ENCODE measurements at places on chromosomes 13 and 19.

GRCh38 chr19:517721-518597, 10.7 kb downstream of the TPGS1 start:
- DNase-seq = no peak

DNA sequence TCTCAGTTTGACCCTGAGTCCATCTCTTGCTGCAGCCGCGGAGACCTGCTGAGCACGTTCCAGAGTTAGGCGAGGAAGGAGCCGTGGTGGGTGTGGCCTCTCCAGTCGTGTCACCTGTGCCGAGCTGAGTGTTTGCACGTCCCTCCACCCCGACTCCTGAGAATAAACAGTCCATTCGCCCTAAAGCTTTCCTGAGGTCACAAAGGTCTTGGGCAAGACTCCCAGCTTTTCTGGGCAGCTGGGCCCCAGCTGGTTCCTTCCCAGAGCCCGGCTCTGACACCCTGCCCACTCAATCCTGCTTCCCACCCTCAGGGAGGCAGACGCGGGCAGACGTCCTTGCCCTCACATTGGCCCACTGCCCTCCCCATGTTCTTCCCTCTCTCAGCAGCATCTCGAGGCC, 142.2 kb downstream of the KCTD15 start:
- no peak for DNase-seq

GRCh38 chr19:31378404-31378803, 29.2 kb upstream of the TSHZ3 start:
- no peak for DNase-seq

DNA sequence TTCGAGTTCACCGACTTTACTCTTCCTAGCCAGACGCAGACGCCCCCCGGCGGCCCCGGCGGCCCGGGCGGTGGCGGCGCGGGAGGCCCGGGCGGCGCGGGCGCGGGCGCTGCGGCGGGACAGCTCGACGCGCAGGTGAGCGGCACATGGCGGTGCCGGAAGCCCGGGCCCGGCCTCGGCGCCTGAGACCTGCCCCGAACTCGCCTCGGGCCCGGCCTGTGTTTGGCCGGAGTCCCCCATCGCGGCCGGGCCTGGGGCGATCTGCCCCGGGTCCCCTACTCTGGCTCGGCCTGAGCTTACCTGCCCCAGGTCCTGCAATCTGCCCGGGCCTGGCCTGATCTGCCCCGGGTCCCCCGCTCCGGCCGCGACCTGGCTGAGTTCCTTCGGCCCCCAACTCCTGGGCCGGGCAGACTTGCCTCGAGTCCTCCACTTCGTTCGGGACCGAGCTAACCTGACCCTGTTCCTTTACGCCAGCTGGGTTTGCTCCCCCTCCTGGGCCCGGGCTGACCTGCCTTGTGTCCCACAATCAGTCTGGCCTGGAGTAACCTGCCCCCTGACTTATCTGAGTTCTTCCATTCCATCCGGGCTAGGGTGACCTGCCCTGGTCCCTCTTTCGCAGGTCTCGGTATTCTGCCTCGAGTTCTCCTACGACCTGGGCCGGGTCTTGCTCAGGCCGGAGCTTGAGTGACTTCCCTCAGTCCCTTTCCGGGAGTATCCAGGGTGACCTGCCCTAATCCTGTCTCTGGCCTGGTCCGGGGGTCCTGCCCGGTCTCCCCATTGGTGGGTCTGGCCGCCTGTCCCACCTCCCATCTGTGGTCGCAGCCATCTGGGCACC, 764 bp downstream of the UPF1 start:
- no peak for DNase-seq

GRCh38 chr13:50871405-50871804, 27.9 kb upstream of the DLEU7 start:
- no peak for DNase-seq

- no peak for DNase-seq
Observed at GRCh38 chr13:39272994-39273393, 234.7 kb downstream of the NHLRC3 start.

DNA sequence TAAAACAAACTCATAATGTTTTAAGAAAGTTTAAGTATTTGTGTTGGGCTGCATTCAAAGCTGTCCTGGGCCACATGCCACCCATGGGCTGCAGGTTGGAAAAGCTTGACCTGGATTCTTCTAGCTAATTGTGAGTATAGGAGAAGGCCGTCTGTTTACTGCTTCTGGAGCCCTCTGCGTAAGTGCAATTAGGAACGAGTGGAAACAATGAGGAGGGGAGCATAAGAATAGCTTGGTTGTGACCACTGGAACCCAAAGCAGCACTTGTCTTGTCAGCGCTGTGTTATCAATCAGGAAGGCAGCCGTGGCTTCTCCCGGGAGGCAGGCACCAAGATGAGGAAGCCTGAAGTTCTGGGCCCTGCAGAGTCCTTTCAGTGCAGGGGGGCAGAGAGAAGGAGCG, 110.4 kb upstream of the MBNL2 start:
- no peak for DNase-seq

GRCh38 chr13:43484432-43485225, 302.1 kb downstream of the ENOX1 start:
- no peak for DNase-seq

- no peak for DNase-seq
Observed at GRCh38 chr19:31113293-31113692, 235.9 kb downstream of the TSHZ3 start.

DNA sequence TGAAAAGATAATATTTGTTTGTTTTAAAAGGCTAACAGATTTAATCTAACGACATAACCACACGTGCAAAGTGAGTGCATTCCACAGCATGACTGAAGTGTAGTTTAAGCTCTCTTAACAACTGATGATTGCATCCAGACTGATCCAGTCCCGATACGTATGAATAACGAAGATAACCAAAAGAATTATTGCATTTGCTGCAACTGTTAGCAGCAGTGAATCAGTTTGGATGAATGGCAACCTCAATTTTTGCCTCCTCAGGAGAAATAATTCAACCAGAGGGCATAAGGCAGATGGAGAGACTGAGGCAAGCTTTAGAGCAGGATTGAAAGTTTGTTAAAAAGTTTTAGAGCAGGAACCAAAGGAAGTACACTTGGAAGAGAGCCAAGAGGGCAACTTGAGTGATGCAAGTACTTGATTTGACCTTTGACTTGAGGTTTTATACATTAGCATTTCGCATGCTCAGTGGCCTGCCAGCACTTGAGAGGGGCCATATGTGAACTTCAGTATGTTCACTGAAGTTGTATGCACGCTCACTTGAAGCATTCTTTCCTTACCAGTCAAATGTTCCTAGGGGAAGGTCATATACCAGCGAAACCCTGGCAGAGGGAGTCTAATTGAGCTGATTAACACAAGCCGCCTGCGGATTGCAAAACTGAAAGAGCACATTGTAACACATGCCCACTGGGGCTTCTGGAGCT, 835.0 kb upstream of the PCDH20 start:
- DNase-seq = no peak

GRCh38 chr13:36526897-36527296, 94.6 kb downstream of the CCNA1 start:
- no peak for DNase-seq

DNA sequence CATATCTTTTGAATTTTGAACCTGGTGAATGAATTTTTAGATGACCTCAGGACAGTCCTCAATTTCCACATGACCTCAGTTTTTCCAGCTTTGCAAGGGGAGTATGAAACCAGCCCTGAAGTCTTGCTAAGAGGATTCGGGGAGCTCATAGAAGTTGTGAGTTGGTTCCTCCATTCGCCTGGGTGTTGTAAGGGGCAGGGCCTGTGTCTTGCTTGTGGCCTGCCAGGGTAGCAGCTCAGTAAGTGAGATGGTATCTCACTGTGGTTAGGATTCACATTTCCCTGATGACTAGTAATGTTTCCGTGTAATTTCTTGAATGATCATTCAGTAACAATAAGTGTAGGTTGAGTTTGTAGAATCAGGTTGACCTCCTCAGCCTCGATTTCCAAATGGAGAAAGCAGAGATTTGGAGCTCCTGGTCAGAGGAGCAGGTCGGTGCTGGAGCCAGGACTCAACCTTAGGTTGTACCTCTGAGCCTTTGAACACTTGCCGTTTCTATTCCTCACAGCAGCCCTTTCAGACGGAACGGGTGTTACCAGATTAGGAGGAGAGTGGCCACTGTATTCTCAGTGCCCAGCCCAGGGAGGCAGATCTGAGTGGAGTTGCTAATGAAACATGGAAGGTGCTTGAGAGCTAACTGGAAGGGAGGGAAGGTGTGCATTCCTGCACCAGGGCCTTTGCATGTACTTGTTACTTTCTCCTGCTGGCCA, 14.6 kb downstream of the NACC1 start:
- DNase-seq = peak; percentile 17

DNA sequence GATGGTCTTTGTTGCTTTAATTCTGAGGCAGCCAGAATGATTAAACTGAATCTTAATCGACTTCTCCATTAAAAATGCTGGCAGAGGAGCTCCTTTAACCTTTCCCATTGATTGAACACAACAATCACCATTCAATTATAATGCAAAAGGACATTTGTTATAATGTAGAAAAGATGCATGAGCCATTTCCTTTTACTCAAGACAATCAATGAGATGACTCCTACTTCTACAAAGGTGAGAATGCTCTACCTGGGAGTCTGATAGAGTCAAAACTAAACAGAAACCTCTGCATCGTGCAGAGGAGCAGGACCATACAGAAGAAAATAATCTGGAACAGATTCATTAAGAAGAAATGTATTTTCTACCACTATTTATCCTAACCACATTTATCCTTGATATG, 253.6 kb upstream of the DACH1 start:
- DNase-seq = no peak

DNA sequence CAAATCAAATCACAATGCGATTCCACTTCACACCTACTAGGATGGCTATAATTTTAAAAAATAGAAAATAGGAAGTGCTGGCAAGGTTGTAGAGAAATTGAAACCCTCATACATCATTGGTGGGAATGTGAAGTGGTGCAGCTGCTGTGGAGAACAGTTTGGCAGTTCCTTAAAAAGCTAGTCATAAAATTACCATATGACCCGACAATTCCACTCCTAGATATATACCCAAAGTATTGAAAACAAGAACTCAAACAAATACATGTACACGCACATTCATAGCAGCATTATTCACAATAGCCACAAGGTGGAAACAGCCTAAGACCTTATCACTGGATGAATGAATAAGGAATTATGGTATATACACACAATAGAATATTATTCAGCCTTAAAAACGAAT, 12.0 kb downstream of the HMGB1 start:
- no peak for DNase-seq

DNA sequence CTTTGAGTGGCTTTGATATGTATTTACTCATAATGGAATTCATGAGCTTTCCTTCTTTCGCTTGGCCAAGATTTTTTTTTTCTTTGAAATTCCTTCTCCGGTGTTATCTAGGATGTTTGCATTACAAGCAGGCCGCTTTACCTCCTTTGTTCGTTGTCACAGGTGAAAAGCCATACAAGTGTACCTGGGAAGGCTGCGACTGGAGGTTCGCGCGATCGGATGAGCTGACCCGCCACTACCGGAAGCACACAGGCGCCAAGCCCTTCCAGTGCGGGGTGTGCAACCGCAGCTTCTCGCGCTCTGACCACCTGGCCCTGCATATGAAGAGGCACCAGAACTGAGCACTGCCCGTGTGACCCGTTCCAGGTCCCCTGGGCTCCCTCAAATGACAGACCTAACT, 16.7 kb downstream of the KLF5 start:
- DNase-seq = no peak

GRCh38 chr13:54077569-54077968, 1049.0 kb downstream of the OLFM4 start:
- no peak for DNase-seq

- DNase-seq = no peak
Observed at GRCh38 chr19:7819337-7819736, 10.7 kb upstream of the EVI5L start.

GRCh38 chr13:98265692-98266551, 88.9 kb upstream of the RNF113B start:
- DNase-seq = no peak

GRCh38 chr19:35773020-35773806, 2.2 kb upstream of the ARHGAP33 start:
- DNase-seq = no peak

DNA sequence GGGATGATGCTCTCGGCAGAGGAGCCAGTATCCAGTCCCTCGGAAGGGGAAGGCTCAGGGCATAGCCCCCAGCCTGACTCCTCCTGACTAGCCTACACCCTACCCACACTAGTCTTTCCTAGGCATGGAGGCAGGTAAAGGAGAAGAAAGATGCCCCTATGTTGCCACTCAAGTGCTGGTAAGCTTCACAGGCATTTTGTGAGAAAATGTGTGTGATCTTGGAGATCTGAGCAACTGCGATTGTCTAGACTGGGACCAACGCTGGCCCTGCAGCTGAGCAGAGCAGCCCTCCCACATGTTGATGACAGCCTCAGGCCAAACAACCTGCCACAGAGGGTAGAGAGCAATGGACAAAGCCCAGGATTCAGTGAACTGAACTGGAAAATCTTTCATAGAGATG, 11.7 kb upstream of the ATP12A start:
- no peak for DNase-seq

DNA sequence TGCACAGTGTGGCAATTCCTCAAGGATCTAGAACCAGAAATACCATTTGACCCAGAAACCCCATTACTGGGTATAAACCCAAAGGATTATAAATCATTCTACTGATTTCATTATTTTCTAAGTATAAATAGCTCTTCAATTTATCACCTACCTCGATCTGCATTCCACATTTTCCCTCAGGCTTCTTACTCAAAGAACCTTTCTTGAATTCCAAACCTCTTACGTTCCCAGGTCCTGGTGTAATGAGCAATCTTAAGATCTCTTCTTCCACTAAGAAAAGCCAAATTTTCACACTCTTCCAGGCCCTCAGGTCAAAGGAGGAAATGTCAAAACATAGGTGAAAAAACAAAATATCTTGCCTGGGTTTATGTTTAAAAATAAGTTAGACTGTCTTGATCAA, 237.3 kb upstream of the GPC6 start:
- DNase-seq = no peak

DNA sequence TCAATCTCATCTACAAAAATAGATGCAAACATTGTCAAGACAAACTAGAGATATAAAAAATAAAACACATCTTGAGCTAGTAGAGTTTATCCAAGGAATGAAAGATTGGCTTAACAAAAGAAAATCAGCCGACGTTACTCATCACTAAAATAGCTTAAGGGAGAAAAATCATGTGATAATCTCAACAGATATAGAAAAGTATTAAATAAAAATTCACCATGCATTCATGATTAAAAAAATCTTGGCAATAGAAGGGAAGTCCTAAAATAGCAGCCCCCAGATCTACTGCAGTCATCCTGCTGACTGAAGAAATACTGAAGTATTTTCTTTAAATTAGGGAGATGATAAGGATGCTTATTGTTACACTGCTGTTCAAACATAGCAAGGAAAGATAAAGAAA, 12.6 kb upstream of the DCLK1 start:
- DNase-seq = no peak

DNA sequence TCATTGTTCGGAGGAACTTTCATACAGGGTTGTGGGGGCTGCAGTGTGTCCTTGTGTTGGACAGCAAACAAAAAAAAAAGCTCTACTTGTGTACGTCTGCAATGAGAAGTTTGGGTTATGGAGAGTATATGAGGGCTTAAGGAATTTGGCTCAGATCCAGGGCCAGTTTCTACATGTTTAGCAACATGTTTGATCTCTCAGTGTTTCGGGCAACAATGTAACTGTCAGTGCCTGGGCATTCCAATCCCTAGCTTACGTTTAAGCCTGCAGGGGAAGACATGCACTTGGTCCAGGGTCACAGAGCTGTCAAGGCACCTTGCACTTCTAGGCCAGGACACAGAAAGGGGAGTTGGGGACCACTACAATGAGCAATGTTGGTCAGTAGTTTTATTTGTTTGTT, 13.9 kb downstream of the ZNF543 start:
- DNase-seq = no peak
